ENCODE measurements at places on chromosomes 2 and 18.

DNA sequence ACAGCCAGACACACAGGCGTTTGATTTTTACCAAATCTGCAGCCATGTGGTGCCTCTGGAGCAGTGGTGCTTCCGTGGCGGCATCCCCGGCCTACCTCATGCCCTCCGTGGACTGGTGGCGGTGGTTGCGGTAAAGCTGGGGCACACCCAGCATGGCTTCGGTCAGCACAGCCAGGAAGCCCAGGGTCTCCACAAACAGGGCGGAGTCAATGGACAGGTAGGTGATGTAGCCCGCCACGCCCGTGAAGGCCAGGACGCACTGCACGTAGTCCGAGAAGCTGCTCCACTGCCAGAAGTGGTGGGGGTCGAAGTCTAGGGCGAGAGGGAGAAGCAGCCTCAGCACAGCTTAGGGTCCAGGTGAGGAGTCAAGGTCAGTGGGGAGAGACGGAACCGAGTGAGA, 32.4 kb downstream of the SLC66A2 start:
- DNase-seq, result no peak

- no peak for DNase-seq
Measured at GRCh38 chr2:61943251-61943650, 37.8 kb downstream of the COMMD1 start.

DNA sequence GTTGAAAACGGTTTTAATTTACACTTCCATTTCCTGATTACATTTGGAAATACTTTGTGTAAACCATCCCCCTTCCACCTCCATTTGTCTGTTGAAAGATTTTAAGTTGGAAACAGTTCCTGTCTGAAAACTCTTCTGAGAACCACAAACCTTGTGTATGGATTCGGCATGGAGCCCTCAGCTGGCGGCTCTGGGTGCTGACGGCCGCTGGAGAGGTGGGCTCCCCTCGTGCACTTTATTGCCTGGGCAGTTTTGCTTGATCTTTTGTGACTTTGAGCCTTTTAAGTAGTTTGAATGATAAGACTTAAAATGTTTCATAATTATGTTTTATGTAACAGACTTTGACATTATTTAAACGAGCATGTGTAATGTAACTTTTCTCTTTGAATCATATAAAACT, 11.1 kb downstream of the KLF11 start:
- DNase-seq, result no peak

- DNase-seq, result no peak
Measured at GRCh38 chr18:8970843-8971242, 131.7 kb upstream of the NDUFV2 start.

DNA sequence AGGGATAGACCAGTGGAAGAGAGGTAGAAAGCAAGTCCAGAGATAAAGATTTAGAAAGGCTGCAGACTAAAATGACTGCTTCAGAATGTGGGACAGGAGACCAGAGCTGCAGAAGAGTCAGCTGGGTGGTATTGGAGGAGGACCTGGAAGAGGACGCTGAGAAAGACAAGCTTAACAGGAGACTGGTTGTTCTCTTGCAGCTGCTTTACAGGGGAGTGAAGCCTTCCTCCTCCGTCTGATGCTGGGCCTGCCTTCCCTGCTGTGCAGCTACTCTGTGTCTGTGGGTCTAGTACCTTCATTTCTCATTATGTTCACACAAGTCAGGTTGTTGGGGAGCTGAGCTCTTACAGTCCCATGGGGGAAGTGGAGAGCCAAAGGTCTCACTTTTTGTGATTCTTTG, 35.7 kb downstream of the SPATS2L start:
- DNase-seq, result no peak

GRCh38 chr2:77713412-77713811, 191.2 kb upstream of the LRRTM4 start:
- DNase-seq, result no peak

DNA sequence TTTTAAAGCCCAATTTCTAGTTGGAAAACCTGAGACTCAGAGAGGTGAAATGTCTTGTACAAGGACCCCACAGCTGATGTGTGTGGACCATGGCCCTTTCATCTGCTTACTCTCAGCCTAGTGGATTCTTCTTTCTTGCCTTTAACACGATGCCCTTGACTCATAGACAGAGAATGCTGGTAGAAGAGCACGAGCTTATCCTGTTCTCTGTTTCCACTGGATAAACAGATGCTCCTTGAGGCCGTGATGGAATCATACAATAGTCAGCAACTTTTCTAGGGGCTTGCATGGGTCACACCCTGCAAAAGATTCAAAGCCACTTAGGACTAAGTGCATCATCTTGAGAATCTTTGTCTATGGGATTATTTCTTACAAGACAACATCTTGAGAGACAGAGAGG, 50.9 kb downstream of the MYCN start:
- DNase-seq, result no peak

DNA sequence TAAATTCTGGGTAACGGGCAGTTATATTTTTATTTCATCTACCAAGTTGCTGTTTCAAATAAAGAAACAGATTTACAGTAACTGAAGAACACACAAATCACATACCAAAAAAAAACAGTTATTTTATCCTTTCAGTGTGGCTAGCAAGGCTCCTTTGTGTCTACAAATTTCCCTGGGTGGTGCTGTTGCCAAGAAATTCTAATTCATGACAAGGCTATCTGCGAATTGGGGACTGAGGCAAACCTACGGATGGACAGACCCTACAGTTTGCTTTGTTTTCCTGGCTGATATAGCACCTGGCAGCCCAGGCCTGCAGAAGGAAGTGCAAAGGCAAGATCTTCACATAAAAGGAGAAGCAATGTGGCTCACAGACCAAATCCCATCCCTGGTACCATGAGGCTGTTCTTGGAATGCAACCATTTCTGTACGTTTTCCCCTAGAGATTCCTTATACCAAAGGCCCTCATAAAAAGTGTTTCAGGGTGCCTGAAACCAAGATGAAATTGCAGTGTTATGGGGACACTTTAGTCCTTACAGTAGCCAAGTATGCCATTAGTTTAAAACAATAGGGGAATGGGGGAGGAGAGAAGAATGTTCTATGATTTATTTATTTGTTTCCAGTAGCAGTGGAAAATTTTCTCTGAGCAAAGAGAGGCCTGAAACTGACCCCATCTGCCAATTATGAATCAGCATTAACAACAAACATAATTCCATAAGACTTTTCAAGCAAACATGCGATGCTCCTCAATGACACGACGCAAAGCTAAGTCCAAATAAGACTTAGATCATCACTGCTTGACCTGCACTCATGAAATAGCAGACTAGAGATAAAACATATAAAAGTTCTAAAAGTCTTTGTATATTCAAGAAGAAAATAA, 4.3 kb downstream of the KLF7 start:
- DNase-seq, result no peak

- no peak for DNase-seq
Measured at GRCh38 chr2:170146784-170147183, 31.2 kb upstream of the MYO3B start.

DNA sequence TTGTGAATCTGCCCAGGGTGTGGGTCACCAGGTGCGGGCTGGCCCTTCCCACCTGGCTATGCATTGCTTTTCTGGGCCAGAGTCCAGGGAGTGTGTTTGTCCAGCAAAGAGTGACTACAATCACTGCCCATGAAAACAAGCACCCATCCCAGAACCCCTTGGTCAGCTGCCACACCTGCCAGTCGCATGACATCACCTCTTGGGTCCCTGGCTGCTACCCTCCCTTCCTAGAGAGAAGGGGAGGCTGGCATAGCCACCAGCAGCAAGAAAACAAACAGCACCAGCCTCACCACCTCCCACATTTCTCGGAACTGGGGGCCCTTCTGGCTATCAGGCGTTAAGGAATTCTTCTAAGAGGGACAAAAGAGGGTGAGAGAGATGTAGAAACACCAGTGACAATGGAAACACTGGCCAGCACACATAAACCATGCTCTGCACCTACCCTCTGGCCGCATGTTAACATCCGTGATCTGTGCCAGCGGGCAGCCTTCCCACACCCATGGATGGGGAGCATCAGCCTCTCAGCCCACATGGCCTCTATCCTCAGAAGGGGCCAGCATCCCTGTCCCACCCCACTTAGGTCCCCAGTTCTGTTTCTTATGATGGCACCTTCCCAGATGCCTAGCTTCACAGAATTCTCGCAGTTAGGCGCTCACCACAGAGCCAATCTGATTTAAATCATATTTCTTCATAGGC, 109.7 kb upstream of the GLI2 start:
- DNase-seq, result no peak

DNA sequence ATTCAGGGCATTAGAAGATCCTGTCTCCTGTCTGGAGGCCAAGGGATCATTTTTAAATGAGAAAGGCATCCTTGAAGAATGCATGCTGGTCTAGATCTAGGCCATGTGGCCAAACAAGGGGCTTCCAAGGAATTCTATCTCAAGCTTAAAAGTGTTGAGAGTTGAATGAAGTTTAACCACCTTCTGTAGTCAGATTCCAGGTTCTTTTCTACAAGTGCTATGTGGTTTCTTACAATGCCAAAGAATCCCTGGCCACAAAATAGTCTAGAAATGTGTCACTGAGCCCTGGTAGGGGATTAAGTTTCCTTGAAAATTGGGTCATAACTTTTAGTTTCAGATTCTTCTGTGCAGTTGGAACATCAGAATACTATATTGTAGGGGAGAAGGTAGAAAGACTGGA, 640.7 kb upstream of the ACVR2A start:
- no peak for DNase-seq

DNA sequence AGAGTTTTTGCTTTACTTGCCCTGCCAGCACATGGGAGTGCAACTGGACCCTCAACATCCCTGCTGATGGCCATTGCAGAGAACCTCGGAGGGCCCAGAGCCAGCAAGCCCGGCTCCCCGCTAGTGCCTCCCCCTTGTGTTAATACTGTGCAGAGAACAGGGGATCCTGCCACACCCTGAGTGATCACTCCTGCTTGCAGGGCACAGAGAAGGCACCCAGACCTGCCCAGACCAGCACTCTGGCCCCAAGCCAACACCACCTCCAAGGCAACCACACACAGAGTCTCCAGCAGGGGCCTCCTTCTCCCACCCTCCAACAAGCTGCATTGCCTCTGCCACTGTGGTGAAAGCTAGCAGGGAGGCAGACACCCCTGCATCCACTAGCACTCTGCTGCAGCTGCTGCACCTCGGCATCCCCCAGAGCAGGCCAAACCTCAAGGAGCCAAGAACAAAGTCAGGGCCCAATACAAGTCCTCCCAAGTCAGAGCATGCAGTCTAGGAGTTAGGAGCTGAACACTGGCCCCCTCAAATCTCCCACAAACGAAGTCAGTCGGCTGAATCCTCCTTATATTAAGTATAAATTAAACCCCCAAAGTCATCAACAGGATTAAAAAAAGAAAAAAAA, 157.7 kb downstream of the CCDC178 start:
- DNase-seq, result no peak

GRCh38 chr2:30933496-30933895, 126.2 kb upstream of the CAPN13 start:
- DNase-seq, result no peak

DNA sequence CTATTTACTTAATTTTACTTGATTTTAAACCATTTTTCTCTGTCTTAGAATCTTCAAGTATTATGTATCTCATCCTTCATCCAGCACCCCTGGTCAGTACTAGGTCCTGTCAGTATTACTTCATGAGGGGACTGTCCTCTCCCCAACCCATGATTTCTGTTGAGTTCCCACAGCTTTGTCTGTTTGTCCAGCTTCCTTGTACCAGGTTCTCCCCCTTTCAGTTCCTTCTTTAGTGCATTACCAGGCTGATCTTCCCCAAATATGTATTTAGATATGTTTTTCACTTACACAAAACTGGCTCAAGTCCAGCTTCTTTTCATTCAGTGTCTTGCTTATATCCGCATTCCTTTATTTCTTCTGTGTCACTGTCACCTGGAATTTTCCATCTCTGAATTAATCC, 13.8 kb upstream of the TTC27 start:
- no peak for DNase-seq

DNA sequence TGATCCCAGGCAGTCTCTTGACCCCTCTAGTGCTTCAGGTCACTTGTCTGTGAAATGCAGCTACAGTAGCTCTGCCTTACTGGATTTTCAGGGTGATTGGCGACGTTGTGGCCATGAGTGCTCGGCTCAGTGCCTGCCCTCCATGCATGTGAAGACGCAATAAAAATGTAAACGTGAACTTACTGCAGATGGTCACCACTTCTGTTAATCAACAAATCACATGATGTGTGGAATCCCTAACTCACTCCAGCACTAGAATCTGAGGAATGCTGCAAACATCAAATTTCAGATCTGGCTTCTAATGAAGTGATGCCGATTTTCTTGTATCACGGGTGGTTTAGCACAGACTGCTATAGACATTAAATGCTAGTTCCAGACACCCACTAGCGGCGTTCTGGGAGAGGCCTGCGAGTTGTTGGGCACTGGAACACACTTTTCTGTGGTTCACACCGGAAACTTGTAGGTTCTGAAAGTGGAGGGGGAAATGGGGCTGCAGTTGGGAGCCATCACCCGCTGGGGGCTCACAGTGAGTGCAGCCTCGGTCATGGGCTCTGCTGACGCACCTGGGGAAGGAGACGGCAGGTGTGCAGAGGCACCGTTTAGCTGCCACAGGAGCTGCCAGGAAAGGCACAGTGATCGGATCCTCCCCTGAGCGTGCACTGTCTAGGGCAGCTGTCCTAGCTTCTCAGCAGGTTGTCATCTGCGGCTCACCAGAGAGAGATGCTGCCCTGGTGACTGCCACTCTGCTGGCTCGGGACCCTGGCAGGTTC, 6.5 kb downstream of the CNDP1 start:
- DNase-seq, result no peak

- no peak for DNase-seq
Measured at GRCh38 chr2:191786694-191787093, 60.2 kb downstream of the CAVIN2 start.

GRCh38 chr18:78928076-78928475, 51.5 kb upstream of the SALL3 start:
- no peak for DNase-seq

DNA sequence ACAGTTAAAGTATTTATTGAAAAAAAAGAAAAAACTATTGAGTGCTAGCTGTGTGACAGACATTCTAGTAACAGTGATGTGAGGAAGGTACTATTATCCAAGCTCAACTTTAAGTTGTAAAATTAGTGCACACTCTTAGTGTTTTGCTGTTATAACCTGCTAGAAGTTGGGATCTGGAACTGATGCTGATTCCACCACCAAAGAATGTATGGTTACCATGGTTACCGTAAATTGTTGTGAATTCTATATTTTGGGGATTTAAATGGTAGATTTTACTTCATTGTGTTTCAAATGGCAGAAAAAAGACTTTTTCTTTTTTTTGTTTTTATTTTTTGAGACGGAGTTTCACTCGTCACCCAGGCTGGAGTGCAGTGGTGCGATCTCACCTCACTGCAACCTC, 5.3 kb downstream of the AGFG1 start:
- no peak for DNase-seq

GRCh38 chr2:14634489-14635390, 2.2 kb downstream of the LRATD1 start:
- no peak for DNase-seq
